Tibial nerve (tissue), 4 donors: ENCODE measurements at places on chromosomes 6 and 20. TPM values are rescaled to one million over a fixed set of nuclear protein-coding genes. Genes with fewer than 3 reads are reported as not detected.

Gene BANF2
- total RNA-seq = not detected

Gene TRAPPC3L
- not detected for total RNA-seq

Gene PTCHD4
- 2.9 TPM for total RNA-seq

Gene ZC3H12D
- total RNA-seq = 1.6 TPM

Gene ADRM1
- 129 TPM for total RNA-seq

Gene FAM209B
- not detected for total RNA-seq

Gene DHX35
- 24.0 TPM for total RNA-seq

Gene TFAP2D
- not detected for total RNA-seq

Gene CPXM1
- 1.6 TPM for total RNA-seq

GRCh38 chr6:139028658-139029469 is at the start of gene ABRACL:
ABRACL (plus strand) TSS chr6:139028745; CDS start chr6:139034161, 5,416 bp downstream.
- peaks cover 23% of the 10 kb centered on the region for H3K4me1 ChIP-seq
- no peaks in the 10 kb centered on the region for H3K27me3 ChIP-seq
- peak within 1 kb of the TSS; percentile 47 for H3K4me3 ChIP-seq
- no peaks in the 10 kb centered on the region for H3K36me3 ChIP-seq
- no peak within 1 kb of the TSS for H3K27ac ChIP-seq

DNA sequence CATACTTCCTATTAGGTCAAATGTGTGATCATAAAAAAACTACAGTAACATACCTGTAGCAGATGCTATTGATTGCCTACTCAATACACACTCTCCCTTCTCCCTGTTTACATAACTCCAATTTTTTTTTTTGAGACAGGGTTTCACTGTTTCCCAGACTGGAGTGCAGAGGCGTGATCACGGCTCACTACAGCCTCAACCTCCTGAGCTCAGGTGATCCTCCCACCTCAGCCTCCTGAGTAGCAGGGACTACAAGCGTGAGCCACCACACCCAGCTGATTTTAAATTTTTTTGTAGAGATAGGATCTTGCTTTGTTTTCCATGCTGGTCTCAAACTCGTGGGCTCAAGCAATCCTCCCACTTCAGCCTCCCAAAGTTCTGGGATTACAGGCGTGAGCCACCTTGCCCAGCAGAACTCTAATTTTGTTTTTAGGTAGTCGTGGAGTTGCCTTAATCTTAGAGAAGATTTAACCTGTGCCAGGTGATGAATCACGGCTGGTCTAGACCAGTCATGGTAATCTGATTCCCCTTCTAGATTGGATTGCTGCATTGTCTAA is 14.0 kb upstream of the KIF3B start:
- H3K4me1 ChIP-seq = no peaks in the 10 kb centered on the region
- H3K27me3 ChIP-seq = no peaks in the 10 kb centered on the region
- H3K4me3 ChIP-seq = no peak overlapping the region
- no peak overlapping the region for H3K27ac ChIP-seq

DNA sequence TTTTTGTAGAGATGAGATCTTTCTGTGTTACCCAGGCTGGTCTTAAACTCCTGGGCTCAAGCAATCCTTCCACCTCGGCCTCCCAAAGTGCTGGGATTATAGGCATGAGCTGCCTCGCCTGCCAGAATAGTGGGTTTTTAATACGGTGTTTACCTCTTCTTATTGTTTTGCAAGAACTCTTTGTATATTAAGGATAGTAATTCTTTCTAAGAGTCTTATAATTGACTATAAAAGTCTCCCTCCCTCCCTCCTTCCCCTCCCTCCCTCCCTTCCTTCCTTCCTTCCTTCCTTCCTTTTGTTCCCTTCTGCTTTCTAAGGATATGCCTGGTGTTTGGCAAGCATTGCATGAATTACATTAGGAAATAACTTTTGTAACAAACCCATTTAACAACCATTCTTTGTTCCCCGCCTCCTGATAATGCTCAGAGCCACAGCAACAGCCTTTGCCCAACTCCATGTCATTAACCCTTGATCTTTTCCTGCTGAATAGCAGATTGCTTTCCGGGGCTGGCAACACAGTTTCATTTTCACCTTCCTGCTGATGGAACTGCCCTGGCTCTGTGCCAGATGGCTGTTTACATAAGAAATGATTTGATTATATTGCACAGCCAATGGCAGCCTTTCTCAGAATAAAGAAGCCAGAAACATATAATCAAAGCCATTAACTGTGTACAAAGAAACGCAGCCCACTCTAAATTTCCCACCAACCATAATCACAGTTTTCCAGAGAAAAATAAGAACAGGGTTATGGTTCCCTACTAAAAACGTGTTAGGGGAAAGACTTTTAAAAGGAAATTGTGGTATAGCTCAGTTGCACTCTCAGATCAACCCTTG is 143.7 kb upstream of the PTPN1 start:
- peak overlapping the region; percentile 28 for H3K27ac ChIP-seq
- H3K4me1 ChIP-seq = peaks cover 4% of the 10 kb centered on the region
- peak; percentile 67 for DNase-seq

- no peak overlapping the region for H3K27ac ChIP-seq
- H3K4me3 ChIP-seq = no peak overlapping the region
- no peaks in the 10 kb centered on the region for H3K27me3 ChIP-seq
- H3K36me3 ChIP-seq = no peaks in the 10 kb centered on the region
- H3K4me1 ChIP-seq = peaks cover 21% of the 10 kb centered on the region
Observed at GRCh38 chr6:5766260-5766659, 240.5 kb downstream of the NRN1 start.

GRCh38 chr20:10433623-10434466 is at the start of gene MKKS:
MKKS (minus strand) TSS chr20:10434222; CDS start chr20:10413514, 20,708 bp downstream.
- H3K4me1 ChIP-seq = peaks cover 53% of the 10 kb centered on the region
- peak within 1 kb of the TSS; percentile 85 for H3K4me3 ChIP-seq
- peak; percentile 72 for DNase-seq

DNA sequence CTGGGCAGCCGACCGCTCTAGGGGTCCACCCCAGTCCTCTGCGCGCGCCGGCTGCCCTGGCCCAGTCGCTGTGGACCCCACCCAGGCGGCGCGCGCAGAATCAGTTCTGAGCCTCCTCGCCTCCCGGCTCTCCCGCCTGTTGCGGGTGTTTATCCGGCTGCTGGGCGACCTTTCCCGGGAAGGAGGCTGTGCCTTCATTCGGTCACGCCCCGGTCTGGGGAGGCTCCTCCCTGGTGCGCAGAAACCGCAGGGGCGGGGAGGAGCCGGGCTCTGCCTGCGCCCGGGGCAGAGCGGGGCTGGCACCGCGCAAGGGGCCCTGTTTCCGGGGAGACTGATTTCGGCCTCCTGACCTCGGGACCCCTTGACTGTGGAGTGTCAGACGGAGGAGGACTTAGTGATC is 80.8 kb upstream of the EYS start:
- no peaks in the 10 kb centered on the region for H3K4me1 ChIP-seq
- no peak overlapping the region for H3K27ac ChIP-seq
- H3K36me3 ChIP-seq = no peaks in the 10 kb centered on the region
- no peak for DNase-seq
- H3K4me3 ChIP-seq = no peak overlapping the region

GRCh38 chr6:41443616-41444525 is 102.3 kb upstream of the FOXP4 start:
- peaks cover 25% of the 10 kb centered on the region for H3K4me1 ChIP-seq
- no peaks in the 10 kb centered on the region for H3K36me3 ChIP-seq
- H3K4me3 ChIP-seq = peak overlapping the region; percentile 14
- DNase-seq = no peak

DNA sequence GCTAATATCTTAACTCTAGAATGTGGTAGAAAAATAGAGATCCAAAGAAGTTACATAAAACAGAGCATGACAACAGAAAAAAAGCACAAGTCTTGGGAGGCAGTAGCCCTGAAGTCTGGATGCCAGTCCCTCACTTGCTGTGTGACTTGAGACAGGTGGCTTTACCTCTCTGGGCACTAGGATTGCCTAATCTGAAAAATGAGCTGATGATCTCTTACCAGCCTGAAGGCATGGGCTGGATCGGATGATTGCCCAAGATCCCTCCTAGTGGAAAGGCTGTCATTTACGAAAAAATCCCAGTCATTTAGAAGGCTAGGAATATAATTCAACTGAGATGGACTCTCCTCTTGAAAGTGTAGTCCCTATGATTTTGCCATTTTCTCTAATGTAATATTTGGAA is 10.9 kb upstream of the GCM1 start:
- H3K4me1 ChIP-seq = no peaks in the 10 kb centered on the region
- H3K4me3 ChIP-seq = no peak overlapping the region
- H3K27ac ChIP-seq = no peak overlapping the region
- H3K36me3 ChIP-seq = no peaks in the 10 kb centered on the region

DNA sequence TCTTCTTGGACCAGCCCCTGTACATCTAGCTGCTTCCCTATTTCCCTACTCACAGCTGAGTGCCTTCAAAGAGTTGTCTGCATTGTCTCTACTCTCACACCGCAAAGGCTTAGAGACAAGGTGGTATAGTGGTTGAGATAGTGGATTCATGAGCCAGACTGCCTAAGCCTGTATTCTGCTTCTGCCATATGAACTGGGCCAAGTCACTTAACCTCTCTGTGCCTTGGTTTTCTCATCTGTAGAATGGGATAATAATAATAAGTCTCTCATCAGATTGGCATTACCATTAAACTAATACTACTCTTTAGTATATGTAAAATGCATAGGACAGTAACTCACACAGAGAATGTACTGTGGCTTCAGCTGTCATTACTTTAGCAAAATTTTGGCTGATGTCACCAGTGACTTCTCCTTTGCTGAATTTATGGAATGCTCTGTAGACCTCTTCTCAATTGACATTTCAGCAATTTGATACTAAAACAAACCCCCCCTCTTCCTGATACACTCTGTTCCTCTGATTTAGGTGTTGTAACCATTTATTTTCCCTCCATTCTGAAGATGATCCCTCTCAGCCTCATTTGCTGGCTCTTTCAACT is 156.1 kb downstream of the ADAT2 start:
- no peaks in the 10 kb centered on the region for H3K4me1 ChIP-seq
- H3K36me3 ChIP-seq = no peaks in the 10 kb centered on the region
- no peak overlapping the region for H3K27ac ChIP-seq
- H3K27me3 ChIP-seq = no peaks in the 10 kb centered on the region
- no peak for DNase-seq
- H3K4me3 ChIP-seq = no peak overlapping the region

- DNase-seq = no peak
- no peak overlapping the region for H3K27ac ChIP-seq
- H3K36me3 ChIP-seq = peaks cover 2% of the 10 kb centered on the region
- no peaks in the 10 kb centered on the region for H3K4me1 ChIP-seq
Observed at GRCh38 chr6:2839195-2839981, 2.3 kb downstream of the SERPINB1 start.

DNA sequence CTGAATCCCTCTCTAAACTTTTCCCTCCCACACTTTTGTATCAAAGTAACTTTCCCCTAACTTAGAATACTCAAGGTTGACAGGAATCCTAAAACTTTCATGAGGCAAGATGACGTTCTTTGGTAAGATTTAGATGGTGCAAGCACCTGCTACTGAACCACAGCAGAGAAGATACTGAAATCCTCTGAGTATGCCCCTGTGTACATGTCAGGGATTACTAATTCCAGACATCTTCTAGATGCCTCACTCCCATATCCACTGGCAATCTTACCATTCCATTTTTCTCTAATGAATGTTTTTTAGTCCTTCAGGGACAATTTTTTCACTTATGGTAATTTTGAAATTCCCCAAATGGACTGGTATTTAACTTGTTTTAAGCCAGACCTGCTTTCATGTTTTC is 9.1 kb downstream of the APOBEC2 start:
- H3K4me3 ChIP-seq = no peak overlapping the region
- H3K4me1 ChIP-seq = no peaks in the 10 kb centered on the region
- no peak overlapping the region for H3K27ac ChIP-seq
- no peaks in the 10 kb centered on the region for H3K27me3 ChIP-seq

GRCh38 chr6:71332012-71332411 is 43.4 kb downstream of the OGFRL1 start:
- H3K27ac ChIP-seq = no peak overlapping the region
- no peak for DNase-seq
- H3K4me1 ChIP-seq = peaks cover 11% of the 10 kb centered on the region
- H3K27me3 ChIP-seq = no peaks in the 10 kb centered on the region

DNA sequence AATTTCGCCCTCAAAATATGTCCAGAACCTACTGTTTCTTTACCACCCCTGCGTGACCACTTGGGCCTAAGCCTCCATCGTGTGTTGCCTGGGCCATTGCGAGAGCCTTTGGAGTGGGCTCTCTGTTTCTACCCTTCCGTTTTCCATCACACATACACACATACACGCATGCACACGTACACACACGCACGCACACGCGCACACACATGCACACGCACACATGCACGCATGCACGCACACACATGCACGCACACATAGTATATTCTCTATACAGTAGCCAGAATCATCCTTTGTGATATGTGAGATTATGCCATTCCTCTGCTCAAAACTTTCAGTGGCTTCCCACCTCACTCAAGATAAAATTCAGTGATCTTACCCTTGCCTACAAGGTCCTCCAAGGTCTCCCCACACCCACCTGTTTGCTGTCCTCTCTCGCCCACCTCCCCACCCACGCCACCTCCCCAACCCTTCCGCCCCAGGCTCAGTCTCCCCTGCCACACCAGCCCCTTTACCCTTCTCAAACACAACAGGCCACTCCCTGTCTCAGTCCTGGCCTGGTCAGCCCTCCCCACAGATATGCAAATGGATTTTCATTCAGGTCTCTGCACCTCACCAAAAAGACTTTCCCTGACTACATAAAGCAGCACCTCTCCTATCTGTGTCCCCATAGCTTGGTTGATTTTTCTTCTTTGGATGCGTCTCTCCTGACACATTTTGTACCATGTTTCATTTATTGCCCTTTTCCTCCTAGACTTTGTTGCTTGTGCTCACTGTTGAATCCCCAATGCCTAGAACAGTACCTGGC is 559.6 kb downstream of the CD83 start:
- no peaks in the 10 kb centered on the region for H3K4me1 ChIP-seq
- H3K27me3 ChIP-seq = no peaks in the 10 kb centered on the region
- no peaks in the 10 kb centered on the region for H3K36me3 ChIP-seq
- no peak overlapping the region for H3K4me3 ChIP-seq
- no peak for DNase-seq
- H3K27ac ChIP-seq = no peak overlapping the region

- H3K27ac ChIP-seq = no peak overlapping the region
- H3K4me3 ChIP-seq = no peak overlapping the region
- H3K4me1 ChIP-seq = peaks cover 9% of the 10 kb centered on the region
- no peaks in the 10 kb centered on the region for H3K36me3 ChIP-seq
- no peak for DNase-seq
- no peaks in the 10 kb centered on the region for H3K27me3 ChIP-seq
Observed at GRCh38 chr6:147546501-147547368, 38.2 kb downstream of the SAMD5 start.

DNA sequence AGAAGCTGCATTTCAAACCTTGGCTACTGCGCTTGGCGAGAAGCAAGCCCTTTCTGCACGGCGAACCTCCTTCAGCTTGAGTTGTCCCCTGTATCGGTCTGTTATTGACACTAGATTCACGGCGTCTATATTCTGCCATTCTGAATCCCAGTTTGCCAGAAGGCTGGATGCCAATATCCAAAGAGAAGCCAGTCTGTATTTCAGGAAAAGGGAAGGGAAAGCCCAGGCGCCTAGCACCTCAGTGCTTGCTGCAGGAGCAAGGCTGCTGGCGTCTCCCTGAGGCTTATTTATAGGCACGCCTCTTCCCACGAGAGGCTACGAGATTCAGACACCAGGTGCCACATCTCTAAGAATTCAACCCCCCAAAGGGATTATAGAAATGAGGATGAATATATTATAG is 89.6 kb upstream of the CDH4 start:
- no peaks in the 10 kb centered on the region for H3K27me3 ChIP-seq
- H3K27ac ChIP-seq = no peak overlapping the region
- H3K4me1 ChIP-seq = no peaks in the 10 kb centered on the region
- H3K4me3 ChIP-seq = no peak overlapping the region
- H3K36me3 ChIP-seq = no peaks in the 10 kb centered on the region
- DNase-seq = no peak

GRCh38 chr20:21202259-21202658 is 76.4 kb downstream of the KIZ start:
- no peak overlapping the region for H3K4me3 ChIP-seq
- H3K36me3 ChIP-seq = no peaks in the 10 kb centered on the region
- no peak overlapping the region for H3K27ac ChIP-seq
- DNase-seq = no peak
- H3K4me1 ChIP-seq = no peaks in the 10 kb centered on the region

GRCh38 chr20:58684291-58684690 is 8.3 kb upstream of the NPEPL1 start:
- no peak overlapping the region for H3K4me3 ChIP-seq
- peaks cover 34% of the 10 kb centered on the region for H3K36me3 ChIP-seq
